ENCODE measurements at places on chromosomes 7 and 10.

GRCh38 chr7:26683277-26683676, 181.1 kb downstream of the SKAP2 start:
- no peak for DNase-seq

DNA sequence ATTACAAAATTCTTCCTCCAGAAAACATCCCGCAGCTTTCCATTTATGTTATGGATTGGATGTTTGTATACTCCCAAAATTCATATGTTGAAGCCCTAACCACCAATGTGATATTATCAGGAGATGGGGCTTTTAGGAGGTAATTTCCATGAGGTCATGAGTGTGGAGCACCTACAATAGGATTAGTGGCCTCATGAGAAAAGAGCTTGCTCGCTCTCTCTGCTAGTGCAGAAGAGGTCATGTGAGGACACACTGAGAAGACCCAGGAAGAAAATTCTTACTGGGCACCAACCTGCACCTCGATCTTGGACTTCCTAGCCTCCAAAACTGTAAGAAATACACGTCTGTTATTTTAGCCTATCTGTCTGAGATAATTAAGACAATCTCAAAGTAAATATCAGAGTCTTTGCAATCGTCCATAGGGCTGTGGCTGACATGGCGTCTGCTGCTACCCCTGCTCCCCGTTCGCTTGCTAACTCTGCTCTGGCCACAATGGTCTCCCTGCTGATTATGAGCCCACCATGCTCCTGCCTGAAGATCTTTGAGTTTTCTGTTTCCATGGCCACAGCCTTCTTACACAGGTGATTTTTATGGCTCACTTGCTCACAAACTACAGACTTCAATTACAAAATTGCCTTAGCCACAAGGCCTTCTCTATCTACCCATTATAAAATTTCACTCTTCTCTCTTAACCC, 333.3 kb downstream of the CACNA2D1 start:
- no peak for DNase-seq

DNA sequence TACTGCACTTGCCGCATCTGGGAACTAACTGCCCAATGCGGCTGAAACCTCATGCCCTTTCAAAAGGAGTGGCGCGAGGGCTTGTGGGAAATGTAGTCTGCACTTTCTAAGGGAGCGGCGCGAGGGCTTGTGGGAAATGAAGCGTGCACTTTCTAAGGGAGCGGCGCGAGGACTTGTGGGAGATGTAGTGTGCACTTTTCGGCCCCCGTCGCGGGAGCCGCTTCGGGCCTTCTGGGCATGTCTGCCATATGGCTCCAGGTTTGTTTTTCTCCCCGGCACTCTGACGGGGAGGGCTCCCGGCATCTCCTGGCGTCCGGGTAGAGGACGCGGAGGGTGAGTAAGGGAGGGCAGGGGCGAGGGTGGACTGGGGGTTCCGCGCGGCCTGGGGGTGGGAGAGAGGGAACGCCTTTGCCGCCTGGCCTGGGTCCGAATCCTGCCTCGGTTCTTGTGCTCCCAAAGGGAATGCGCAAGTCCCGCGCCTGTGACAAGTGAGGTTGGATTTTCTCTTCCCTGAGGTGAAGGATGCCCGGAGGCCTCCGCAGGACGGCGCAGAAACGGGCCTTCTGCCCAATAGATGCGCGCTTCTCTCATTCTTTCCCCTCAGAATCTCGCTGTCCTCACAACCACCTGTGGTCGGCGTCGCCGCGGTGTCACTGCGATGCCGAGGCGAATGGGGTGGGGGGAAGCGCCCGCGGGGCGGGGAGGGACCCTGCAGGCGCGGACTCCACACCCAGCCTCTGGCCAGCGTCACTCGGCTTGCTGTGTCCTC, at the start of gene ZNF37A:
Gene ZNF37A, plus strand, starts transcription at position 180 of the 769 bp plus-strand sequence. CDS start 2,281 bp downstream, outside the sequence.
- peak; percentile 94 for DNase-seq

DNA sequence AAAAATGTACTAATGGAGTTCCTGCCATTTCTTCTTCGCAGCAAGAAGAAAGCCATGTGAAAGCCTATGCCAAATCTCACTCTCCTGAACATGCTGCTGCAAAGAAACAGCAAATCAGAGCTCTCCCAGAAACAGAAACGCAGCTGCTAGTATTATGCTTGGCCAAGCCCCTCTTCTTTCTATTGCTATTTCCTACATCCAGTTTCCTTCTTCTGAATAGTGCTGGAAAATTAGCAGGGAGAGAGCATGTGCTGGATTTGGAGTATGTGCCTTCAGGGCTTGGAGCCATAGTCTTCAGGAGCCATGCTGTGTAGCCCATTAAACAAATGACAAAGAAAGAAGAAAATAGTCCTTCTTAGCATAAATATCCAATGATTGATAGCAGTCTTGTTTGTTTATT, 852.0 kb upstream of the PHF14 start:
- DNase-seq: no peak

DNA sequence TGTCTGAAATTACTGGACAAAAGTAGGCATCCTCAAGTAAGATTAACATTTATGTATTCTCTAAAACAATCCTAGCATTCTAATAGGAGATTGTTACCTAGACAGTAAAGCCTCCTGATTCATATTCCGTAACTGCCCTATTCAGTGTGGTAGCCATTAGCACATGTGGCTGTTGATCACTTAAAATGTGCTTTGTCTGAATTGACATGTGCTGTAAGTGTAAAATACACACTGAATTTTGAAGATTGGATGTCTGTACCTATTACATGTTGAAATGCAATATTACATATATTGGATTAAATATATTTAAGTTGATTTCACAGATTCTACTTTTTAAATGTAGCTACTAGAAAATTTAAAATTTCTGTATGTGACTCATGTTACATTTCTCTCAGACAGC, 14.6 kb downstream of the EDRF1 start:
- no peak for DNase-seq

DNA sequence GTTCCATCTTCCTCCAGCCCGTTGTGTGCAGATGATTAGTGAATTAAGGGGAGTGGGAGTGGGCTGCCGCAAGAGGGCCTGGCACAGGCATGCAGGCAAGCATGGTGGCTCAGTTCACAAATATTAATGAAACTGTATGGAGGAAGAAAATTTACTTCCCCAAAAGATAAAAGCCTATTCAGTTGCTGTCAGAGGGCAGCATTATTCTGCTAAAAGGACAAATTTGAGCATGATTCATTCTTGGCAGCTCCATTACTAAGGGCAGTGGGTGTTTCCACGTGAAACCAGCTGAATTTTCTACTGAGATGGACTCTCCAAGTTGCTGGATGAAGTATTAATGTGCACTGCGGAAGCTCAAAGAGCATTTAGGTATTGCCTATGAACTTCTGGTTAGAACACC, 90.9 kb upstream of the WDR11 start:
- DNase-seq: no peak

- no peak for DNase-seq
Observed at GRCh38 chr7:27883696-27884095, 143.7 kb downstream of the TAX1BP1 start.

DNA sequence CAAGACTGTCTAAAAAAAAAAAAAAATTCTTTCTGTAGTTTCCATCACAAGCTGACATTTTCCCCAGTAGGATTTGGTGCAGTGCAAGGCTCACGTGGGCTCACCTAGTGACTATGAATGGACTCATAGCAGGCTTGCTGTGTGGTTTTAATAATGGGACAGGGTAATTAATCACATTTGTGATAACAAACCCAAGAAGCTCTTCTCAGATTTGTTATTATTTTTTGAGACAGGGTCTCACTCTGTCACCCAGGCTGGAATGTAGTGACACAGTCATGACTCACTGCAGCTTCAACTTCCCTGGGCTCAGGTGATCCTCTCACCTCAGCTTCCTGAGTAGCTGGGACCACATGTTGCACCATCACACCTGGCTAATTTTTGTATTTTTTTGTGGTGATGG, 40.0 kb downstream of the NACAD start:
- no peak for DNase-seq

DNA sequence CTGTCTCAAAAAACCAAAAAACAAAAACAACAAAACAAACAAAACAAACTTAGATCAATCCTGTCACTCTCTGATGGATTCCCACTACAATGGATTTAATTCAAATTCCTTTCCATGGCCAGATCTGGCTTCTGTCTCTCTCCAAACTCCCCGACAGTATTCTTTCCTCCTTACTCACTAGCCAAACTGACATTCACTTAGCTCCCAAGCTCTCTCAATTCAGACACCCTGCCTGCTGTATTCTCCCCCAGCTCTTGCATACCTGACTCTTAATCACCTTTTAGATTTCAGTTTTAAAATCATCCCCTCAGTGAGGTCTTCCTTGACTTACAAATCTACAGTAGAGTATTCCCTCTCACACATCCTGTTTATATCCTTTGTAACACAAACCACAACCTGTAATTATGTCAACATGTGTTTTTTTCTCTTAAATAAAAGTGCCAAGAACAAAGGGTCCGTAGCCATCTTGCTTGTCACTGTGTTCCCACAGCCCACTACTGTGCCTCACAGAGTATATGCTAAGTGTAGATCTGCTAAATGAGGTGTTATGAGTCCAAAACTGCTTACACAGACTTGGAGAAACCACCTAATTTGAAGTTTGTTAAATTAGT, 14.4 kb downstream of the HERPUD2 start:
- no peak for DNase-seq

GRCh38 chr10:12081879-12082557, 13.3 kb downstream of the DHTKD1 start:
- no peak for DNase-seq
